ENCODE measurements at places on chromosomes 12 and 14. TPM values are rescaled to one million over a fixed set of nuclear protein-coding genes. Genes with fewer than 3 reads are reported as not detected.
A peak's percentile ranks its signal among the peaks of the same experiment; 100 is the strongest.

DNA sequence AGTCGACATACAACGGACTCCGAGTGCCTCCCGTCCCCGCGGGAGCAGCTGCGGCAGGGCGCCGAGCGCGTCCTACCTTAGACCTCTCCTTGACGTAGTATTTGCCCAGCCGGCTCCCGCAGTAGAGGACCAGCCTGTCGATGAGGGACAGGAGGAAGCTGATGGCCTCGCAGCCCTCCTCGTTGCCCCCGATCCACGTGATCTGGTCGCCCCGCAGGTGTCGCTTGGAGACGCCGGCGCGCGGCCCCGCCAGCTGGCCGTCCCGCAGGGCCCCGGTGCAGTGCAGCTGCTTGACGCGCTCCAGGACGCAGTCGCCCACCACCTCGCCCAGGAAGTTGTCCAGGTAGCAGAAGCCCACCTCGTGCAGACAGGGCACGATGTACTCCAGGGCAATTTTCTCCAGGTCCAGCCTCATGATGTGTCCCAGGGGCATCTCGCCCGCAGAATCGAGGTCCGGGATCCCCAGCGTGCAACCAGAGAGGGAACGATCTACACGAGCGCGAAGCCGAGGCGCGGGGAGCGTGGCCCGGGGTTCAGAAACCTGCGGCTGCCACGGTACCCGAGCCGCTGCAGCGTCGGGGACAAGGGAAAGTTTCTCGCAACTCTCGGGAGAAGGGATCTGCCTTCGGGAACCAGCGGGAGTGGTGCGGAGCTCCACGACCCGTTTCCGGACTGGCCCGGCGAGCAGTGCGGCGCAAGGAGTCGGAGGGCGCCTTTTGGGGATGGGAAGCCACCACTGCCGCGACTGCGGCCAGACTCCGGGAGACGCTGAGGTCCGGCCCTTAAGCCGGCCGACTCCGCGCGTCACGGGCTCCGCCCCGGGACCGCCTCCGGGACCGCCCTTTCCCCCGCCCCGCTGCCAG lies at the start of gene EGLN3:
Gene EGLN3 (minus strand): TSS at position 755 of the 863 bp plus-strand sequence. CDS start 322 bp downstream, at position 433.
- peaks cover 37% of the 10 kb centered on the region for H3K4me1 ChIP-seq
- peak; percentile 77 for DNase-seq
- H3K4me3 ChIP-seq, result peak within 1 kb of the TSS; percentile 89

- peaks cover 53% of the 10 kb centered on the region for H3K4me1 ChIP-seq
- H3K4me3 ChIP-seq, result no peak overlapping the region
- no peak overlapping the region for H3K27ac ChIP-seq
- DNase-seq, result no peak
These were observed 95.0 kb downstream of the RFLNA start for GRCh38 chr12:124389725-124390441.

Gene PLBD1
- polyA plus RNA-seq, result 6.5 TPM

GRCh38 chr14:55386037-55386808 lies 25.4 kb downstream of the ATG14 start:
- no peak for DNase-seq
- H3K36me3 ChIP-seq, result peaks cover 40% of the 10 kb centered on the region
- H3K4me3 ChIP-seq, result no peak overlapping the region
- H3K27ac ChIP-seq, result no peak overlapping the region

Measured in thymus (tissue), 14 donors.